ENCODE measurements at places on chromosomes 5 and 9.

DNA sequence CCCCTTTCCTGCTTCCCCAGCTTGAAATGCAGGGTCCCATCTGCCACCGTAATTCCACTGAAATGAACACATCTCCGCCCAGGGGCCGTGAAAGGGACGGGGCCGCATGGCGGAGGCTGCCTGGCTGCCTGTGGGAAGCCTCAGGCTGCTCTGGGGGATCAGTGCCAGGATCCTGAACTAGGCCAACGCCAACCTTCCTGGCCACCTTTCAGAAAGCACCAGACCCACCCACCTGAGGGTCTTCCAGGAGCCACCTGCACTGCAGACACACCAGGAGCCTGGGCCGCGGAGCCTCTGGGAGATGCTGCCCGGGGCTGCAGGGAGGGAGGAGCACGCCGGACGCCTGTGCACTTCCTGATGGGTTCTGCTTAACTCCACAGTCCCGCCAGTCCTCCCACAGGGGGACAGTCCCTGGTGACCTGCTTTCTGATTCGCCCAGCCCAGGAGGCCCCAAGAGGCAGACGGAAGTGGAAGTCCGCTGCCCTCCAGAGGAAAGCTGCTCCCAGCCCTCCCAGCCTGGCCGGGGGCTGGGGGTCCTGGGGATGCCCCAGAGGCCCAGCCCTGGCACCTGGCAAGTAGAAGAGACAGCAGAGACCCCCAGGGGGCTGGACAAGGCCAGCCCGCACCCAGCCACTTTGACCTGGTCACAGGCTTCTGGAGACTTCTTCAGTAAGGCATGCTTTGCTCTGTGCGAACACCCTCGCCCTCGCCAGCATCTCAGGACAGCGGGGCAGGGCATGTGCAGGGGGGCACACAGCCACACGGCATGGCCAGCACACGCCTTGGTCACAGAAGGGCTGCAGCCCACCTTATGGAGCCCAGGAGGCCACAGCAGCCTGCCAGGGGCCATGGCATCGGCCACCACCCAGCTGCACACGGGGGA, at the start of gene CARD9:
Gene CARD9, minus strand, starts transcription at position 370 of the 883 bp plus-strand sequence. CDS start 1,591 bp downstream, outside the sequence.
- no peak for DNase-seq

- no peak for DNase-seq
Observed at GRCh38 chr5:35438288-35438687, 179.4 kb upstream of the SPEF2 start.

DNA sequence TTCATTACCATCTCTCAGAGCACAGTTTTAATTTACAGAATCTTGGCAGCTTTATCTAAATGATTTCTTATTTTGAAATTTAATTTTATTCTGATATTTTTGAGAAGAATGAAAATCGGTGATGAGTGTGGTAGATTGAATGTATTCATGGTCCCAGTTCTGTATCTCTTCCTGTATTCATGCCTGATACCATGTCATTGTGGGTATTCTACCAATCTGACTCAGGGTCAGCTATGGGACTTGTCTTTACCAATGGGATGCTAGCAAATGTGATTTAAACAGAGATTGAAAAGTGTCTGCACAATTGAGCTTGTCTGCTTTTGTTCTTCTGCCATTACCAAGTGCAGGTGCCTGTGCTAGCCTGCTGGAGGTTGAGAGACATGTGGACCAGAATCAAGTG, 17.8 kb upstream of the ZNF618 start:
- no peak for DNase-seq

GRCh38 chr9:131324736-131325679, 35.5 kb downstream of the PLPP7 start:
- no peak for DNase-seq

GRCh38 chr5:135553688-135554462, 18.1 kb upstream of the NEUROG1 start:
- DNase-seq, result no peak

GRCh38 chr9:22643541-22643940, 196.9 kb downstream of the DMRTA1 start:
- no peak for DNase-seq

- DNase-seq, result peak; percentile 79
Observed at GRCh38 chr5:136769900-136770684, 404.7 kb upstream of the TRPC7 start.

Measured in type B pancreatic cell (in vitro differentiated cells).